ENCODE measurements at places on chromosomes 1 and 21. TPM values are rescaled to one million over a fixed set of nuclear protein-coding genes. Genes with fewer than 3 reads are reported as not detected.

Gene NPHS2
- not detected for polyA plus RNA-seq

Gene SETSIP
- not detected for polyA plus RNA-seq

Gene CHRNB2
- polyA plus RNA-seq = 0.05 TPM

Gene ACTN2
- 0.04 TPM for polyA plus RNA-seq

Gene OLIG2
- polyA plus RNA-seq = 0.20 TPM

Gene PLEKHN1
- polyA plus RNA-seq = 0.62 TPM

Gene GBP5
- polyA plus RNA-seq = 35.5 TPM

Data from CD14-positive monocyte (primary cell).